Lower leg skin (tissue), 4 donors: ENCODE measurements at places on chromosomes 1 and 21. TPM values are rescaled to one million over a fixed set of nuclear protein-coding genes. Genes with fewer than 3 reads are reported as not detected.

GRCh38 chr1:29475326-29475725, 239.0 kb downstream of the PTPRU start:
- no peak for DNase-seq

- no peak for DNase-seq
Observed at GRCh38 chr1:37831809-37832208, 23.8 kb upstream of the YRDC start.

DNA sequence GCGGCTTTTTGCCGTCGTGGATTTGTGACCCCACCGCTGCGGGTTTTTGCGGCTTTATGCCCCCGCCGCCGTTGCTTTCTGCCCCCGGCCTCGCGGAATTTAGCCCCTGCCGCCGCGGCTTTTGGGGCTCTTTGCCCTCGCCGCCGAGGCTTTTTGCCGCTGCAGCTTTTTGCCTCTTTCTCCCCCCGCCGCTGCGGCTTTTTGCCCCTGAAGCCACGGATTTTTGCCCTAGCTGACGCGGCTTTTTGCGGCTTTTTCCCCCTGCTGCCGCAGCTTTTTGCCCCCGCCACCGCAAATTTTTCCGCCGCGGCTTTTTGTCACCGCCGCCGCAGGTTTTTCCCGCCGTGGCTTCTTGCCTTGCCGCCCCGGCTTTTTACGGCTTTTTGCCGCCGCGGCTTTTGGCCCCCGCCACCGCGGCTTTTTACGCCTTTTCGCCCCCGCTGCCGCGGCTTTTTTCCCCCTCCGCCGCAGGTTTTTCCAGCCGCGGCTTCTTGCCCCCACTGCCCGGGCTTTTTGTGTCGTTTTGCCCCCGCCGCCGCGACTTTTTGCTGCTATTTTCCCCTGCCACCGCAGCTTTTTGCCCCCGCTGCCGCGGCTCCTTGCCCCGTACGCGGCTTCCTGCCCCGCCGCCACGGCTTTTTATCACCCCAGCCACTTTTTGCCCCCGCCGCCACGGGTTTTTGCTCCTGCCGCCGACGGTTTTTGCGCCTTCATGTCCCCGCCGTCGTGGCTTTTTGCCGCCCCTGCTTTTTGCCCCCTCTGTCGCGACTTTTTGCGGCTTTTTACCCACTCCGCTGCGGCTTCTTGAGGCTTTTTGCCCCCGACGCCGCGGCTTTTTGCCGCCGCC, 3933.6 kb downstream of the SRGAP2C start:
- DNase-seq, result no peak

GRCh38 chr21:33279330-33279820, 13.2 kb downstream of the IL10RB start:
- DNase-seq, result no peak

- DNase-seq, result no peak
Observed at GRCh38 chr21:45764792-45765191, 121.3 kb downstream of the PCBP3 start.

DNA sequence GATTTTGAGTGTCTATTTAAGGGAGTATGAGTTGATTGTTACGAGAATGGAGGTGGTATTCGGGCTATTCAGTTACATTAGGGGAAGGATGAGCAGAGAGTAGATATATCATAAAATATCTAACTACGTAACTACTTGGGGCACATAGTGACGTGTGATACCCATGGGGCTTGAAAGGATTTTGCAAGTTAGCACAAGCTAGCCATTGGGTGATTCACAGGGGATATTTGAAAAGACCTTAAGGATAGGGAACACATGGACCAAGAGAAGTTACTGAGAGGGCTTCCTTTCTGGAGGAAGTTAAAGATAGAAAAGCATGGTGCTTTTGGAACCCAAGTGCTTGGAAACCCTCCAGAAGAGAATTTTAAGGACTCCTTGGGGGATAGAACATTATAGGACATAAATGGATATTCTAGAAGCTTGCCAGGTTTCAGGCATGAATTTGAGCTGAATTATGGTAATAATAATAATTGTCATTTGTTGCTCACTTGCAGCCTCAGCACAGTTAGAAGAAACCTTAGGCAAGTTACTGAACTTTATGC, 5.4 kb downstream of the DISP1 start:
- no peak for DNase-seq

DNA sequence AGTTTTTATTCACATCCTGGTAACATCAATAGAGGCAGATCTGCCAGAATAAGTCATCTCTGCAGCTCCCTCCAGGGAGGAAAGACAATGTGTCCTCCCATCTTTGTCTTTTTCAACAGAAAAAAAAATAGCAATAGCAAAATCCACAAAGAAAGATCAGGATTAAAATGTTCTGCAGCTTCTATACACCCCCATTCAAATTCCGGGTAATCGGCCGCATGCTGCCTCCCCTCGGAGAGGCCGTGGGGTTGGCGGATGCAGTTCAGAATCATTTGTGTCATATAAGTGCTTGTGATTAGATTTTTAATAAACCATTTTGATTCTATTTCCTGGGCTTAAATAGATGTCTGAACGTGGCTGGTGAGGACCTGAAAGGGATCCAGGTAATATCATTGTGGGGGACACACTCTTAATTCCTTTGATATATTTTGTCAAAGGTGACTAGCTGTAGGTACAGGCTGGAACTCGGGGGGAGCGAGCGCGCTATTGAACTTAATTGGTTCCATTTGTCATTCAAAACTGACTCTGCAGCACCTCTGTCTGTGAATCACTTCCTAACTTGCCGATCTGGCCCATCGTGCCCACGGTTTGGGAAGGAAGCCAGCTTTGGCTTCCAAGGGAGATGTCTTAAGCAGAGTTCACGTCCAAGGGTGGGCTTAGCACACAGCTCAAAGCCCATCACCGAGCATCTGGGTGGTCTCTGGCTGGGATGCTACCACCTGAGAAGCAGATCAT, 85.6 kb upstream of the ARHGEF16 start:
- no peak for DNase-seq

- DNase-seq, result no peak
Observed at GRCh38 chr1:183922197-183922596, 115.3 kb downstream of the COLGALT2 start.

- no peak for DNase-seq
Observed at GRCh38 chr1:111888740-111889376, 100.6 kb downstream of the KCND3 start.

GRCh38 chr1:159554696-159555095, 18.9 kb upstream of the OR10J5 start:
- no peak for DNase-seq

- no peak for DNase-seq
Observed at GRCh38 chr1:55143684-55144083, 71.5 kb downstream of the USP24 start.

- no peak for DNase-seq
Observed at GRCh38 chr1:151325646-151326429, 1.4 kb downstream of the PI4KB start.

DNA sequence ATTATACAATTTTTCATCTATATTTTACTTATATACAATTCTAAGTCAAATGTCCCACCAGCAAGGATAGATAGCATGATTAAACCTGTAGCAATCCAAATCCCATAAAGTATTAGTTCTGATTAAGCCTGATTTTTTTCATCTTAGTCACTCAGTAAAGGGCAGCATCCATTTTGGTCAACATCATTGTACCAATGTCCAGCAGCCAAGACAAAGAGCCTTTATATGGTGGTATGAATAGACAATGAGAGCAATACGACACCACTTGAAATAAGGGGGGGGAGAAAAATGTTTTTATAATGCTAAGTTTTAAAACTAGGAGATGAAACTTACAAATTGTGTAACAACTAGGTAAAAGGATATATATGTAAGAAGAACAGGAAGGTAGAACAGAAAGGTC, 7.4 kb downstream of the ZNF644 start:
- no peak for DNase-seq

DNA sequence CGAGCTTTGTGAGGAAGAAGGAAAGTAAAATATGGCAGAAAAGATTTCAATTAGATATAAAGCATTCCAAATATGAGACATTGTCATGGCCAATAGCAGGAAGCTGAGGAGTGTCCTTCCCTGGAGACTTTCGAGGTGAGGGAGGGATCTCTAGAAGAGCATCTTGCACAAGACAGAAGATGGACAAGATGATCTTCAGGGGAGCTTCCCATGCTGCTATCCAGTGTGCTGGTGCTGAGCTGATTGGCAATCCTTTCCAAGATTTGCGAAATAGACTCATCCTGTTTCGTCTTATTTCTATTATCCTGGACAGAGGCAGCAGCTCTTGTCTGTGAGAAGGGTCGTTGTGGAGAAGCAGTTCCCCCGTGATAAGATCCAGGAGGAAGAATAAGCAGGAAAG, 342.0 kb upstream of the CAMK1G start:
- DNase-seq, result no peak

GRCh38 chr1:164771619-164772361, 212.8 kb downstream of the PBX1 start:
- DNase-seq, result no peak

DNA sequence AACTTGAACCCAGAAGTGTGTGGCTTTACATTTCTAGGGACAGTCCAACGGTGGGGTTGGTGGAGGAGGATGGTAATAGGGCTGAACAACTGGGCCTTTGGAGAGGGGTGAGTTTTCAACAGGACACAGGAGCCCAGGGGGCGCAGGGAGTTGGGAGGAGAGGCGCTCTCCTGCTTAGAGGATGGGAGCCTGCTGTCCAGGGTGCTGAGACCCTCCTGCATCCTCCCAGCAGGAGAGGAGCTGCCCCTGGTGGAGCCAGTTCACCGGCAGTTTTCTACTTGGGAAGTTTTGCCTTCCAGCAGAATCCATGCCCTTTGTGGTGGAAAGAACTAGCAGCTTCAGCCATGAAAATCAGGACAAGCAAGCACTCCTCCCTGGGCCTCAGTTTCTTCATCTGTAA, 8.6 kb downstream of the KCNC4 start:
- DNase-seq, result no peak

- no peak for DNase-seq
Observed at GRCh38 chr1:15195420-15196052, 42.0 kb downstream of the TMEM51 start.

GRCh38 chr1:113744114-113744513, 15.2 kb downstream of the PHTF1 start:
- no peak for DNase-seq

DNA sequence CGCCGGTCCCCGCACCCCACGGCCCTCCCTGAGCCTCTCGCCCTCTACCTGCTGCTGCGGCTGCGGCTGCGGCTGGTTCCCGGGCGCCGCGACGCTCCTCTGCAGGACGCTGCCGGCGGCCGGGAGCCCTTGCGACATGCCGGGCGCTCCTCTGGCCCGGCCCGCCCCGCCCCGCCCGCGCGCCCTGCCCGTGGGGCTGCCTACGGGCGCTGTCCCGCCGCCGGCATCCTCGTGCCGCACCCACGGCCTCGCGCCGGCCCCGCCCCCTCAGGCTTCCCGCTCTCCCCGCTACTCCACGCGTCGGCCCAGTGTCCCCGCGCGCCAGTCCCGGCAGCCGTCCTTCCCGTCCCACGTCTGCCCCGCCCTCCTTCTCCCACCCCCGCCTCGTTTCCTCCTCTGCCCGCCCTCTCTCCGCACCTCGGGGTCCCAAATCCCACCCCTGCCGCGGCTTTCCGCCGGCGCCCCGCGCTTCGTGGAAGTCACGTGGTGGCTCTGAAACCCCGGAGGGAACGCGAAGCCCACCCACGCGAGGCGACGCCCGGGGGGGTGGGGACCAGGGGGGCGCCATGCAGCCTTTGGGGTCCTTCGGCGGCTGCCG, at the start of gene BATF3:
TSS of gene BATF3 (minus strand) at position 216 of the 598 bp plus-strand sequence. CDS start at position 138, 78 bp downstream.
- DNase-seq, result peak; percentile 87

GRCh38 chr1:45266151-45266801, 59.9 kb upstream of the ZSWIM5 start:
- no peak for DNase-seq

DNA sequence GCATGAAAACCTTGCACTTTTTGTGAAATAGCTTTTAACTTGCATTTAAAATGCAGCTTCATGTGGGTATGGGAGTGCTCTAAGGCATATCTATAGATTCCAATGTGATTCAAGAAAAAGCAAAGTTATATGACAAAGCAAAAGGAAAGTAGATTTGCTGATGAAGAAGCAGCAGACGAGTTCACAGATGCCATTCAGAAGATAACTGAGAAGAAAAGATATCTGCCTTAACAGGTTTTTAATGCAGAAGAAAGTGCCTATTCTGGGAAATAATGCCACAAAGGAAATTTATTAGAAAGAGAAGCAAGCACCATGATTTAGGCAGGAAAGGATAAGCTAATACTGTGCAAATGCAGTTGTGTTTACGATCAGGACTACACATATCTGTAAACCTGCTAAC, 68.1 kb downstream of the PHTF1 start:
- no peak for DNase-seq

DNA sequence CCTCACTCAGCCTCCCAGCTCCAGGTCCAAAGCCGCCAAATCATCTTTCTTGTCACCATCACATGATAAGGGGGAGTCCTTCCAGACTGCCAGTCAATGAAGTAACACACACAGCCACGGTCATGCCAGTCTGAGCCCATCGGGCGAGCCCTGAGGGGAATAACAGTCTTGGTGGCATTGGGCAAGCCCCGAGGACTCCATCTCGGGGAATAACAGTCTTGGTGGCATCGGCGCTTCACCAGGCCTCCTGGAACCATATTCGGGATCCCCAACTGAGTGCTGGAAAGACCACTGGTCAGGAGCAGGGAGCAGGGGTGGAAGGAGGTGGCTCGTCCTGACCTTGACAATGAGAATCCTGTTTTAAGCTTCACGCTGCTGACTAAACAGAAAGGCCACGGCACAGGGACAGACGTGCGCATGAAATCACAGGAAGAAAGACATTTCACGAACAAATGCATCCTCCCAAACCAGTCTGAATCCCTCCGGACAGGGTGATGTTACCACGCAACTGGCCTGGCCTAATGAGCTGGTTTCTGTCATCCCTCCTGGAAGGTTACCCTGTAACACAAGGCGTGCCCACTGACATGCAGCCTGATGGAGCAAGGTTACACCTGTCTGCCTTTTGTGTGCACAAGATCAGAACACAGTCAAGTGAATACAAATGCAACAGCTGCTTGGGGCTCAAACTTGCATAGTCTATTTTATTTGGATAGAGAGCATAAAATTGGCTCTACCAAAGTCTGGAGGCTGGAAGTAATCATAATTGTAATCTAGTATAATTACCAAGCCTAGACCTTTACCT, 517.4 kb downstream of the KIF26B start:
- DNase-seq, result peak; percentile 61

DNA sequence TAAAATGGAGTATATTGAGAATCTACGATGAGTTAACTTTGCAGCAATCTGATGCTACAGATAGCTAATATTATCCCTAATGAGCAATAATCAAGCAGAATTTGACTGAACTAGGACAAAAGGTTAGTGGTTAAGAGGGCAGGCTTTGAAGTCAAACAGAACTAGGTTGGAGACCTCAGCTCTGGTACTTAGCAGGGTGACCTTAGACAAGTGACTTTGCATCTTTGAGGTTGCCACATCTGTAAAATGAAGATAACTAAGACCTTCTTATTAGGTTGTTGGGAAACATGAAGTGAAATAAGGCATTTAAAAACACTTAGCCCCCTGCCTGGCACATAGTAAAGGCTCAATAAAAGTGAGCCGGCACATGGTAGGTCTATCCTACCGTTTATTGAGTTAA, 4.3 kb upstream of the FUCA1 start:
- no peak for DNase-seq

Gene MSH4
- not detected for total RNA-seq

Gene KRTAP12-2
- 17.5 TPM for total RNA-seq

Gene SPRR2B
- not detected for total RNA-seq

Gene USH2A
- total RNA-seq, result not detected
